Activated CD4-positive, alpha-beta T cell treated with anti-CD3 and anti-CD28 coated beads for 36 hours (primary cell): ENCODE measurements at places on chromosomes 7 and 10. TPM values are rescaled to one million over a fixed set of nuclear protein-coding genes. Genes with fewer than 3 reads are reported as not detected.

GRCh38 chr7:6636741-6637543, at the start of gene ZNF316:
Gene ZNF316 (plus strand): TSS chr7:6637318. CDS start chr7:6642410, 5,092 bp downstream.
- peaks cover 28% of the 10 kb centered on the region for H3K36me3 ChIP-seq
- H3K27ac ChIP-seq, result peak within 1 kb of the TSS; percentile 84
- peak within 1 kb of the TSS; percentile 81 for H3K4me3 ChIP-seq
- H3K27me3 ChIP-seq, result no peaks in the 10 kb centered on the region
- H3K4me1 ChIP-seq, result peaks cover 26% of the 10 kb centered on the region

DNA sequence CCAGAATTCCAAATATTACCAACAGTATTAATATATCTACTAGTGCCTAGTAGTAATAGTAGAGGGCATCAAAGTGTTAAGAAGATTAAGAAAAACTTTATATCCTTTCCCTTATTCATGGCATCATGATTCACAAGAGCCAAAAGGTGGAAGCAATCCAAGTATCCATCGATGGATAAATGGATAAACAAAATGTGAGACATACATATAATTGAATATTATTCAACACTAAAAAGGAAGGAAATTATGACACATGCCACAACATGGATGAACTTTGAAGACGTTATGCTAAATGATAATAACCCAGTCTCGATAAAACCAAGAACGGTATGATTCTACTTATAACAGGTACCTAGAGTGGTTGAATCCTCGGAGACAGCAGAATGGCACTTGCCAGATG, 23.1 kb downstream of the CDCA7L start:
- H3K27ac ChIP-seq, result no peak overlapping the region
- H3K4me3 ChIP-seq, result no peak overlapping the region
- peaks cover 10% of the 10 kb centered on the region for H3K36me3 ChIP-seq
- no peaks in the 10 kb centered on the region for H3K4me1 ChIP-seq

GRCh38 chr10:62171791-62172190, 96.9 kb downstream of the RTKN2 start:
- peaks cover 16% of the 10 kb centered on the region for H3K36me3 ChIP-seq
- no peak for DNase-seq
- no peak overlapping the region for H3K27ac ChIP-seq
- peaks cover 18% of the 10 kb centered on the region for H3K4me1 ChIP-seq
- no peaks in the 10 kb centered on the region for H3K27me3 ChIP-seq

- peaks cover 11% of the 10 kb centered on the region for H3K4me1 ChIP-seq
- no peak for DNase-seq
- H3K36me3 ChIP-seq, result no peaks in the 10 kb centered on the region
- no peaks in the 10 kb centered on the region for H3K27me3 ChIP-seq
- H3K27ac ChIP-seq, result no peak overlapping the region
Observed at GRCh38 chr7:42946627-42946950, 14.4 kb downstream of the MRPL32 start.

DNA sequence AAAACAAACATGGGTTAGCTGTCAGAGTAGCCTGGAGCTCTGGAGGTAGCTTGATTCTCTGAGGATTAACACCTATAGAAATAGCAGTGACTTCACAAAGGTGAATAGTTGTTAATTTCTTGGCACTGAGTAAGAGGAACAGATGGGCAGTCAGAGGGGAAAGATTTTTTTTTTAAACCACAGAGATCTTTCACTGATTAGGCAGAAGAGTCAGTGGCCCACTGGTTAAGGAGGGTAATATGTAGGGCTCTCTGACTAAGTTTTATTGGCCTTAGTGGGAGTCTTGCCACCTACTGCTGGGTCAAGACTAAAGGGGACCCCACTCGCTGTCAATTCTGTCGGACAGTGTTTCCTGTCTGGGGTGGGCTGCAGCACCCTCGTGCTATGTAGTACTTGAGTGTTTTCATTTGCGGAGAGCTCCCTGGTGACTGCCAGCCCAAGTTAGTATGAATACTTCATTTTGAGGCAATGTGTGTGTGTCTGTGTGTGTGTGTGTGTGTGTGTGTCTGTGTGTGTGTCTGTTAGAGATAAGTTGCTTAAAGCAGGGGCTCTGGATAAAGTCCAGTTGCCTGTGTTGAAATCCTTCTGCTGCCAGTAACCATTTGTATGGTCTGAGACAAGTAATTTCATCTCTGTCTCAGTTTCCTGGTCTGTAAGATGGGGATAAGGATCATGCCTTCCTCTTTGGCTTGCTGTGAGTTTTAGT, 145.2 kb downstream of the ARID5B start:
- H3K27me3 ChIP-seq, result no peaks in the 10 kb centered on the region
- peak overlapping the region; percentile 100 for H3K27ac ChIP-seq
- DNase-seq, result peak; percentile 51
- H3K4me1 ChIP-seq, result peaks cover 92% of the 10 kb centered on the region
- peak overlapping the region; percentile 87 for H3K4me3 ChIP-seq

- DNase-seq, result no peak
- H3K27ac ChIP-seq, result no peak overlapping the region
- H3K4me3 ChIP-seq, result no peak overlapping the region
- no peaks in the 10 kb centered on the region for H3K36me3 ChIP-seq
- peaks cover 8% of the 10 kb centered on the region for H3K4me1 ChIP-seq
Observed at GRCh38 chr10:16195178-16195769, 241.5 kb upstream of the PTER start.

GRCh38 chr10:11875494-11876281, 52.5 kb downstream of the PROSER2 start:
- H3K27me3 ChIP-seq, result peaks cover 6% of the 10 kb centered on the region
- no peak overlapping the region for H3K27ac ChIP-seq
- H3K36me3 ChIP-seq, result no peaks in the 10 kb centered on the region
- H3K4me1 ChIP-seq, result peaks cover 17% of the 10 kb centered on the region
- DNase-seq, result no peak

TMEM236 gene
- total RNA-seq, result 0.05 TPM

UMAD1 gene
- 14.5 TPM for total RNA-seq

PRKCQ gene
- 32.9 TPM for total RNA-seq

ENTPD7 gene
- total RNA-seq, result 2.7 TPM

DYNC1I1 gene
- not detected for total RNA-seq
